T-helper 17 cell (primary cell): ENCODE measurements at places on chromosomes 6 and 20. TPM values are rescaled to one million over a fixed set of nuclear protein-coding genes. Genes with fewer than 3 reads are reported as not detected.

DNA sequence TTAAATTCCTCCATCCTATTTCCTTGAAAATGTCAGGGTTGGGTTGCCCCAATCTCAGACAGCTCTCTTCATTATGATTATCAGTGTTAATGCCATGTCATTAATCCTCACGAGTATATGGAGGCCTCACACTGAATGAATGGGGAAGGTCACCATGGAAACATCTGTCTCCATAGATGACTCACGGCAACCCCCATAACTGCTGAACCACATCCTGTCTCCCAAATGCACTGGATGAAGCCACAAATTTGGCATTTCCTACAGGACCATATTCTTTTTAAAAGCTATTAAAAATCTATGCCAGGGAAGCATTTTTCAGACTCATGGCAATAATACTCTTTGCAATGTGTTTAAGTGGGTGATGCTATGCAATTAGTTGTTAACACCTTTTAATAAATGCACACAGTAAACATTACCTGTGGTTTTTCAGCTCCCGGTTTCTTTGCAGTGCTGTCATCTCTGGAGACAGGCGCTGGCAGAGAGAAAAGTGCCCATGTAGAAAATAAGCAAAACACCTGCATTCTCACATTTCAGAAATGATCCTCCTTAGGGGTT, 80.1 kb upstream of the PTPRK start:
- H3K27ac ChIP-seq = no peak overlapping the region
- DNase-seq = no peak
- H3K4me1 ChIP-seq = no peaks in the 10 kb centered on the region
- no peak overlapping the region for H3K4me3 ChIP-seq
- H3K36me3 ChIP-seq = no peaks in the 10 kb centered on the region

- no peak overlapping the region for H3K27ac ChIP-seq
- no peak for DNase-seq
- H3K36me3 ChIP-seq = no peaks in the 10 kb centered on the region
- no peaks in the 10 kb centered on the region for H3K4me1 ChIP-seq
- H3K27me3 ChIP-seq = no peaks in the 10 kb centered on the region
- no peak overlapping the region for H3K4me3 ChIP-seq
Measured at GRCh38 chr20:6622041-6622440, 145.4 kb upstream of the BMP2 start.

DNA sequence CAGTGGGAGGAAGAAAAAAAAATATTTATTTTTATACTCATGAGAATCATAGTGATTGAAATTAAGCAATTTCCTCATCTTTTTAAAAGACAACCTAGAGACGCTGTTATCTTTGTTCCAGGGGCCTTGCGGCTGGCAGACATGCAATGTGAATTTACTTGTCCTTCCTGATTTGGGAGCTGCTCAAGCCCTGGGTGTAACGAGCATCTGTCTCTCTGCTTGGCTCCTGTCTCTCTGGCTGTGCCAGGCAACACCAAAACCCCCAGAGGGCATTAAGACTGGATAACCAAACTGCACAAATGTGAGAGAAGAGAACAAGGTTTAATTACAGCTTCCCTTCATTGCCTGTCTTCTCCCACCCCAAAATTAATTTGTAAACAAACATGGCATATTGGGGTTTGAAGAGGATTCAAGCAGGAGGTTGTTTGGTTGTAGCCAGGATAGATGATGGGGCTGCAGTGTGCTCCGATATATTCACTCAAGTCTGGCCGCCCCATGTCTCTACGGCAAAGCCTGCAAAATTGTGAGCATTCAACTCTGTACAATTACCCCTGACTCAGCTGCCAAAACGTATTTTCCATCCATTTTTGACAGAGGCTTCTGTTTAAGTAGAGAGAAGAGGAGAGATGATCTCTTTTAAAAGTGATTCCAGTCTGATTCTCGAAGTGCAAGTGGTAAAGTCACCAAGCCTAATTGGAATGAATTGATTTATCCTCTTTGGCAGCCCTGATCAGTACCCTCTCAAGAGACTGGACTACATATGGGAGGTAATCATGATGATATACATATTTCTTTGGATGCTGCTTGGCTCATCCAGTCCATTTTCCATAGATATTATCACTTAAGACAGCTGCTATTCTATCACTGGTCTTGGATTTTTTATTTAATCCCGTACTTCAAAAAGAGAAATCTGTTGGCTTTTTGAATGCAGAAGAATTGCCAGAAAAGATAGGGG, 170.2 kb downstream of the SLC24A3 start:
- no peaks in the 10 kb centered on the region for H3K4me1 ChIP-seq
- no peaks in the 10 kb centered on the region for H3K27me3 ChIP-seq
- no peak for DNase-seq
- H3K36me3 ChIP-seq = no peaks in the 10 kb centered on the region

Gene SIRPB2
- total RNA-seq = 0.78 TPM

Gene MOG
- total RNA-seq = not detected
